ENCODE measurements at places on chromosomes 7 and 10.

DNA sequence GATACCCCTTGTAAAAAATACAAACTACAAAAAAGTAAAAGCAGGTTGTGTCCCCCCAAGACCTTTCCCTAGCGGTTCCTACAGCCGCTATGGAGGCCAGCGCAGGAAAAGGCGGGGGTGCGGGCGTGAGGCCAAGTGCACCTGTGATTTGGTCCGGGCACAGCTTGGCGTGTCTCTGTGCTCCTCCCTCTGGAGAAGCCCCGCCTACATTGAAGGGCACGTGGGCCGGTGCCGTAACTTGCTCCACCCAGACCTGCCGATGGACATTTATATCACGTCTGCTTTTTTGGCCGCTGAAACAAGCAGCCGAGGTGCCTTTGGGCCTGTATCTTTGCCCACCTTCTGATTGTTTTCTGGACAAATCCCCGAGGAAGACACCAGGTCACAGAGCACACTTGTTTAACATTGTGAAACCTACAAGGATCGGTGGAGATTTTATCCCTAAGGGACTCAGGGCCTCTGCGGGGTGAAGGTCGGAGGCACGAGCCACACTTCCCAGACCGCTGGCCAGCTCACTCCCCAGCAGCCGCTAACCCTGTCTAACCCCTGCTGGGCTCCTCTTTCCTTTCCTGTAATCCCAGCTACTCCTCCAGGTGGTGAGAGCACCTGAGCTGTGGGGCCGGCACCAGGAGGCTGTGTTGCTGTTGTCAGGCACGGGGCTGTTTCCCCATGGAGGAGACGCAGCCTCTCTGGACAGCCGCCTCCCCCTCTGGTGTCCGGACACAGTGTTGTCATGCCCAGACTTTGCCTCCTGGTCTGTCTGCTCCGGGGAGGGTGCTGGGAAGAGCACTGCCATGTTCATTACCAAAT lies 18.8 kb upstream of the INPP5A start:
- DNase-seq: peak; percentile 15

GRCh38 chr7:111871283-111871682 lies 309.0 kb upstream of the IMMP2L start:
- DNase-seq: no peak

DNA sequence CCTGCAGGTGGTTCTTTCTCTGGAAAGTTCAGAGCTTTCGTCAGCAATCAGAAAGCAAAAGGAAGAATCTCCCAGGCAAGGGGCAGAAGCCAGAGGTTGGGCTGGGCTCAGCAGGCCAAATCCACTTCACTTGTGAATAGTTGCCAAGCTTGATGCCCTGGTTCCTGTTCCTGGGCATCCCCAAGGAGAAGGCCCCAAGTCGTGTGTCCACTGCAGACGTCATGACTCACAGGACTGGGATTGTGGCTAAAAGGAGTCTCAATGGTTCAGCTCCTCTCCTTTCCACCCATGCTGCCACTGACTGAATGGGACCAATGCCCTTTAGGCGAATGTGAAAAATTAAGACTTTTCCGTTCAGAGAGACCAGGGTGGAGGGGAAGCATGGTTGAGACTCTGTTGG lies 38.6 kb upstream of the TRIM8 start:
- DNase-seq: no peak

DNA sequence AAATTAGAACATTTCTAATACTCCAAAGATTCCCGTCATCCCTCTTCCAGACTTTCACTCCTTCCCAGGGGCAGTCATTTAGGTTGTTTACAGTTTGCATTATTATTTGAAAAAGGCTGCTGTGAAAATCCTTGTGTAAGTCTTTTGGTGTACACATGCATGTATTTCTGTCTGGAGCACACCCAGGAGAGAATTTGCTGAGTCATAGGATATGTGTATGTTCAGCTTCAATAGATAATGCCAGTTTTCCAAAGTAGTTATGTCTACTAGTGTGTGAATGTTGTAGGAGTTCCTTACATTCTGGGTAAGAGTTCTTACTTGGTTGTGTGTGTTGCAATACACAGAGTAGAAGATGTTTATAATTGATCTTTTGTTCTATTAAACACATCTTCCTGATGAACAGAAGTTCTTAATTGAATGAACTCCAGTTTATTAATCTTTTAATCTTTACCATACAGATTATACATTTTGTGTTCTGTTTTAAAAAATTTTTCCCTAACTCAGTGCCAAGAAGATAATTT lies 25.3 kb downstream of the CROT start:
- DNase-seq: no peak

- DNase-seq: no peak
Observed at GRCh38 chr10:124928087-124928486, 13.8 kb upstream of the ZRANB1 start.

DNA sequence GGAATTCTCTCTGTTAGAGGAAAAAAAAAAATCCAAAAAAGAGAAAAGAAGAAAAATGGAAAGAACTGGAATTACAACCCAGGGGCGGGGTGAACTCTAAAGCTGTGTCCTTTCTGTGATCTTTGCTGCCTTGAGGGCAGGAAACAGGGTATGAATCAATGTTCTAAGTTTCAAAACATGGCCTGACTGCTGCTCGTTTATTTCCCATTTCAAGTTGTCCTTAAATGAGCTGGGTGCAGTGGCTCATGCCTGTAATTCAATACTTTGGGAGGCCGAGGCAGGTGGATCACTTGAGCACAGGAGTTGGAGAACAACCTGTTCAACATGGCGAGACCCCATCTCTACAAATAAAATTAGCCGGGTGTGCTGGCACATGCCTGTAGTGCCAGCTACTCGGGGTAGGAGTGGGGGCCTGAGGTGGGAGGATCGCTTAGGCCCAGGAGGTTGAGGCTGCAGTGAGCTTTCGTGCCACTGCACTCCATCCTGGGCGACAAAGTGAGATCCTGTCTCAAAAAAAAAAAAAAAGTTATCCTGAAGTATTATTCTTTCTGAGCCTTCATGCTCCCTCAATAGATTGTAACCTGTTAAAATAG lies 24.7 kb upstream of the TFAM start:
- no peak for DNase-seq

DNA sequence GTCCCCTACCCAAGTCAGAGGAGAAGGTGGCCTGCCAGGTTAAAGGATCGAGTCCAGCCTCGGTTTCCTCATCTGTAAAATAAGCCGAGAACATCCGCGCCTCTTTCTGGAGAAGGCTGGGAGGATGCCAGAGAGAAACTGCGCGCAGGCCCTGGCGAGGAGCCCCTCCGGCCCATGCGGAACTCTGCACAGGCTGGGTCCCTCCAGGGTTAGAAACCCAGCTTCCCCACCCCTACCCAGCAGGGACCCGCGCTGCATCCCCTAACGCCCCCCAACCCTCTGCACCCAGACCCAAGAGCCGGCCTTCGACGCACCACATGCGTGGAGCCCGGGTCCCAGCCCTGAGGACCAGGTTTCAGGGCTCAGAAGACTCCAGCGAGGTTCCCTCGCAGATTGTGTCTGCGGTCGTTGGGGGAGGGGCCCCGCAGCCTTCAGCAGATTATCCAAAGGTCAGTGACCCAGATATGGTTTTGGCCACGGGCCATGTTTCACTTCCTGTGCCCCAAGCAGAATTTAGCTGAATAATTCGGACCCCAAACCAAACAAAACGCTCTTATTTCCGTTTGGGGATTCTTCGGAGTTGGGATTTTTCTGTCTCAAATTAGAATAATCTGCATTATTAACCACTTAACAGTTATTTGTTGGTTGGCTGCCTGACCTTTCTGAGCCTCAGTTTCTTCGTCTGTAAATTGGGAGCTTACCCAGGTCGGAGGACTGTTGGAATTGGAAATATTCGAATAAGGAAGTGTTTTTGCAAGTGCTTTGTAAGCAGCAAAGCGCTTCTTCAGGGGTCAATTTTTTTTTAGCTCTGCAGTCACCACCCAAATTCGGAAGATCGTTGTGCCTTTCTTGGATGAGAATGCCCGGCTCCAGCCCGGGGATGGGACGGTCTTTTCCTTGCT lies 167.7 kb downstream of the UBE2H start:
- no peak for DNase-seq

DNA sequence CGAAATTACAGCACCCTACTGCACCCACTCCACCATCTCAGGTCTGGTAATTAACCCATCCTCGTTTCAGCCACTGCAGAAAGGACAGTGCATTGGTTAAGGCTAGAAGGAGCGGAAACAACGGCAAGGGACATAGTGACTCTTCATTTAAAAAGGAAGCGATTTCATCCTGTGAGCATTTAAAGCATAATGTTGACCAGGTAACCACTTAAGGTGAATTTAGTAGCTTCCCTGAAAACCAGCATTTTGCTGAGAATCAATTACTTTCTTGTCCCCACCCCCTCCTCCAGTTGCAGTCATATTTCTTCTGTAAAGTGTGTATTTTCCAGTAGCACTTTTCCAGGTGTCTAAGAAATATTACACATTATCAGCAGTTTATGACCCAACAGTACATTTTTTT lies 821 bp upstream of the JAZF1 start:
- DNase-seq: no peak

- peak; percentile 59 for DNase-seq
Observed at GRCh38 chr7:66758950-66759628, 18.6 kb downstream of the RABGEF1 start.

DNA sequence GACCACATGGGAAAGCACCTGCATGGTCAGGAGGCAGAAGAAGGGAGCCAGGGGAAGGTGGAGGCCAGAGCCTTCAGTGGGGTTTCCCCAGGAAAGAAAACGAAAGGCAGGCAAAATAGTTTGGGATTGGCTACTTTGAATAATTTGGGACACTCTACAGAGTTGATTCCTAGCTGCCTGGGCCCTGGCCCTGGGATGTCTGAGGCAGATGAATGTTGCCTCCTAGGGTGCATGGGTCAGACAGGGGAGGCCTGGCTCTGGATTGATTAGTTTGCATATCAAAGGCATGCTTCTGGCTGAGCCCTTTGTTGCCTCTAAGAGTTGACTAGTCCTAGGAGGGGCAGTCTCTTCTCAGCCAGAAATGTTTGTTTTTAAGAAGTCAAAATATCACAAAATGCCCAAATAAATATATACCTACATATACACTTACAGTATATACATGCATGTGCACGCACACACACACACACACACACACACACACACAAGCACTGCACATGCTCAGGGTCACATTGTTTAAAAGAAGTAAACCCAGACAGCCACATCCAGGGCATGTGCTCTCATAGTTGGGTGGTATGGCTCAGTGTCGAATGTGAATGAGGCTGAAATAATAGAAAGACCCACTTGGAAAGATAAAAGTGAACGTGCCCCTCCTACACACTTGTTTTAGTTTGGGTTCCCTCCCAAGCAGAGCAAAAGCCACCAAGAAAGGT lies 184.2 kb downstream of the GPAM start:
- no peak for DNase-seq
